H54 (cell line): ENCODE measurements at places on chromosomes 2 and 18.

DNA sequence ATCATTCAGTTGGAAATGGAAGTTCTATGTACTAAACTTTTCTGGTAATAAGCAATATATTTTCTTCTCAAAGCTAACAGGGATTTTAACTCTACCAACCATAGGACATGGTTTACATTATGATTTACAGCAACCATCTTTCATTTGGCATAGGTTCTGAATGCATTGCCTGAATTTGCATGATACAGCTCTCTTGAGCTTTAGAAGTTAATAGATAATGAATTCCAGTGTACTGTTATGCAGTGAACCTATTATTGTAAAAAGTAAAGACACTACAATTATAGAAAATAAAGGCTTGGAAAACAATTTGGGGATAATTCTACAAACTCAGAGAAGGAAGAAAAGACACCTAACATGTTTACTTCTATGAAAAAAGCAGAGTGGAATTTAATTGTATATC lies 182.0 kb downstream of the GRB14 start:
- no peak for DNase-seq

DNA sequence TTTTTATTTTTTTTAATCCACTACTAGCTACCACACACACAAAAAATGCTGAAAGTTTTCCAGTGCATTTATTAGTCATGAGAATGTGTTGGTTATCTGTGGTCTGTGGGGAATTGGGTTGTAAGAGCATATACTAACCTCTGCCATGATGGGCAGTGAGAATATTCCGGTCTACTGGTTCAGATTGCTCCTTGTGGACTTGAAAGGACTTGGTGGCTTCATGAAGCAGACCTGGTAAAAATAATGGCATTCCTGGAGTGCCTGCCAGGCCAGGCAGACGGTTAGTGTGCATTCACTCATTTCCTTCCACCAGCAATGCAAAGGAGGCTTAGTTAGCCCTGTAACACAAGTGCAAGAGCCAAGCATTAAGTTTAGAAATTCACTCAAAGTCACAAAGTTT lies 150.8 kb downstream of the THSD7B start:
- DNase-seq = no peak

- DNase-seq = no peak
Measured at GRCh38 chr2:57479981-57480380, 566.6 kb upstream of the VRK2 start.

DNA sequence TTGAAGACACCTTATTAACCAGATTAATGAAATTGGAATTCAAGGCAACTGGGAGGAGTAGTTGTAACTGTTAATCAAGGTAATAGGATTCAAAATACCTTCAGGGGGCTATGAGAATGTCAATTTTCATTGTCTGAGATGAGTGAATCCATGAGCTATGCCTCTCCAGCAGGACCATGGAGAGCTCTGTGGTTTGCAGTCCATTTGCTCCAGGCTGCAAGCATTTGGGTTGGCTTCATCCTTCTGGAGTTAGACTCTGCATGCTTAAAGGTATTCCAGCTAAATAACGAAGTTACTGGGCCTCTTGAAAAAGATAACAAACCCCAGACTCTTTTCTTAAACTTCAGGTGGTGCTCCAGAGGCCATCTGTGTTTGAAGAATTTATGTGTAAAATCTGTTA lies 207.1 kb upstream of the SLC8A1 start:
- peak; percentile 5 for DNase-seq

DNA sequence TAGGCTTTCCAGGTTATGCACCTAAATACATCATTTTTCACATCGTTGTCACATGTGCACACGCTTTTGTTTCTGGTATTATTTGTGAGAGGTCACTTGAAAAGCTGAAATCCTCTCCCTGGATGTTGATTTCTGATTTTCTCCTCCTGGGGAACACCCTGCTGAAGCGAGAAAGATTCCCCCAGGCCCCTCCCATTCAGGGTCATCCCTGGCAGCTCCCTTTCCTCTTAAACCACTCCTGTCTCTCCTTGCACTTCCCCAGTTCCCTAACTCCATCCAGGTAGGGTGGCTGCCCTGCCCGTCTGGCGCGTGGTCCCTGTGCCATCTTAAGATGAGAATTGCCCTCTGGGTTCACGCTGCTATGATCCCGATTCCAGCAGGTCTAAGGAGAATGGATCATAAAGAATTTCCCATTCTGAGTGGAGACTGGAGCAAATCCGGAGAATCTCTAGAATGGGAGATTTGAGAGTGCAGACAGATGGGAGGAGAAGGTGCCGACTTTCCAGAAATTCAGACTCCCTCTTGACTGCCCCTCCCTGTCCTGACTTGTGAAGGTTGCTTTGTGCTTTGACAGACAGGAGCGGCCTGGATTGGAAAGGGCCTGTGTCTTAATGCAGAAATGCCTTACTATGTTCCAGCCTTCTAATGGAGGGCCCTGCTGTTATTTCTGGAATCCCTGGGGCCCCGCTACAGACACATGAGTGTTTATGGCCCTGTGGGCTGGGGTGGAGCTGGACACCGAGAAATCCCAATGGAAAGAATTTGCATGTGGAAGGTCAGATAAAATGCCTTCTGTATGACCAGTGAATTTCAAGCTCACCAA lies 1.3 kb upstream of the YWHAQ start:
- DNase-seq = no peak

DNA sequence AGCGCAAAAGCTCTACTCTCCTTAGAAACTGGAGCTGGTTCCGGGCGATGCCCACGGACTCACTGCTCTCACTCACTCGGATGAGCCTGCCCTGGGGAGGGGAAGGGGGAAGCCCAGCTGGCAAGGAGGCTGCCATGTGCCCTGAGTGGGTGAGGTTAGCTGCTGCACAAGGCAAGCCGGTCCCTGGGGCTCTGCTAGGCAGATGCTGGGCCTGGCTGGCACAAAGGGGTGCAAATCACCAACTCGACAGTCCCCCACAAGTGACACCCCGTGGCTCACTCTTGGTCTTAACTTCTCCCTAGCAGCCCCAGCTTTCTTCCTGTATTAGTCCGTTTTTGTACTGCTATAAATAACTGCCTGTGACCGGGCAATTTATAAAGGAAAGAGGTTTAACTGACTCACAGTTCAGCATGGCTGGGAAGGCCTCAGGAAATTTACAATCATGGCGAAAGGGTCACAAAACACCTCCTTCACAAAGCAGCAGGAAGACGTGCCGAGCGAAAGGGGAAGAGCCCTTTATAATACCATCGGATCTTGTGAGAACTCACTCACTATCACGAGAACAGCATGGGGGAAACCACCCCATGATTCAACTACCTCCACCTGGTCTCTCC lies 33.2 kb downstream of the ADCY3 start:
- no peak for DNase-seq

DNA sequence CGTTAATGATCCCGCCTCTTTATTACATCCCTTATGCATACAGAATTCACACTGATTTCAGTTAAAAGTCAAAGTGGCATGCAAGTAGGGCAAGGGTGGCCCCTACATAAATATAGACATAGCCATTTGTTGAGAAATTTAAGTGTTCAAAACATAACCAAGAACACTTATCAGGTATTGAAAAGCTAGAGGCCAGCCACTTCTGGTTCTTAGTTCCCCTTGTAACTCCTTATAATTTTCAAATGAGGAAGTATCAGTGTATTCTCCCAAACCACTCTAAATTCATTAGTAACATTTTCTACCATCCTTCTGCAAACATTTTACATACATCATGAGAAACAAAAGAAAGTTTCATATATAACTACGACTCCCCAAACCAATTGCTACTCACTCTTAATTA lies 5.8 kb upstream of the ARL5A start:
- DNase-seq = no peak

DNA sequence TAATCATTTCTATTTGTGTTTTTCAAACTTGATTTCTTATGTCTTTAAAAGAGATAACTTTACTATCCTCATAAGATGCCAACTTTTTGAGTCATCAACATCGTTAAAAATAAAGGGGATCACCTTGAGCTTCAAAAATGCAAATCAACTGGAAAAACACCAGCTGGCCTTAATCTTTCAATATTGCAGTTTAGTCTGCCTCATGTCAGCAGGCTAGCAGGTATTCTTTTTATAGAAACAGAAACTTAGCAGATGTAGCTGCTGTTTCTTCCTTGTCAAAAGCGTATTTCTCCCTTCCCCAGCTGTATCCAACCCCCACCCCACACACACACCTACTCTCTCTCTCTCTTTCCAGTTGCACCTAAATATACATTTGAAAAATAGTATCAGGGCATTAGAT lies 154.1 kb upstream of the ZNF804A start:
- DNase-seq = no peak

GRCh38 chr2:51918113-51918512 lies 886.2 kb upstream of the NRXN1 start:
- DNase-seq = no peak

GRCh38 chr2:2570871-2571270 lies 239.8 kb upstream of the MYT1L start:
- DNase-seq = no peak

DNA sequence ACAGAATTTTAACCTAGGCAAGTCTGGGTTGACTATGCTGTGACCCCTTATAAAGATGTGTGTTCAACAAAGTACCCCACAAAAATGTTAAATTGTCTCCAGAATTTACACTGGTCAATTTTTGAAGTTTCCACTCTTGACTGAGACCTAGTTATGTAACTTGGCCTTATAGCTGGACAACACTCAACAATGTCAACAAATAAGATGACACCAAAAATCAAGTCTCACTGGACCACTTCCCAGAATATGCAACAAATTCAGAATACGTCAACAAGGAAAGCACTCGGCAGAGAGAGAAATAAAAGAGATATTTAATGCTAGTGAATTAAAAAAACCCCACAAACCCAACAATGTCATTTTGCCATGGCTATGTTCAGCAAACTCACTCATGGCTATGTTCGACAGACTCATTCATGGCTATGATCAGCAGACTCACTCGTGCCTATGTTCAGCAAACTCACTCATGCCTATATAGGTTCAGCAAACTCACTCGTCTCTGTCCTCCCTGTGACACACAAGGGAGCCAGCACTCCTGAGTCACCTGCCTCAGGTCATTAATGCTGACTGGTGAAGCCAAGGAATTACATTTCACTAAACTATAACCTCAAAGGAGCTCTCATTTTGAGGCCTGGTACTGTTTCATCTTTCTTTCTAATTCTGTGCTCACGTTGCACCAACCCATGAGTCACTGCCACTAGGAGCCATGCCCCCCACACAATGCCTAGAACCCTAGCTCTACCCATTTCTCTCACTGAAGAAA lies 72.7 kb downstream of the PTPN2 start:
- no peak for DNase-seq

GRCh38 chr2:8249141-8249540 lies 432.7 kb upstream of the ID2 start:
- DNase-seq = no peak

GRCh38 chr18:3384664-3385563 lies 65.1 kb upstream of the TGIF1 start:
- no peak for DNase-seq

DNA sequence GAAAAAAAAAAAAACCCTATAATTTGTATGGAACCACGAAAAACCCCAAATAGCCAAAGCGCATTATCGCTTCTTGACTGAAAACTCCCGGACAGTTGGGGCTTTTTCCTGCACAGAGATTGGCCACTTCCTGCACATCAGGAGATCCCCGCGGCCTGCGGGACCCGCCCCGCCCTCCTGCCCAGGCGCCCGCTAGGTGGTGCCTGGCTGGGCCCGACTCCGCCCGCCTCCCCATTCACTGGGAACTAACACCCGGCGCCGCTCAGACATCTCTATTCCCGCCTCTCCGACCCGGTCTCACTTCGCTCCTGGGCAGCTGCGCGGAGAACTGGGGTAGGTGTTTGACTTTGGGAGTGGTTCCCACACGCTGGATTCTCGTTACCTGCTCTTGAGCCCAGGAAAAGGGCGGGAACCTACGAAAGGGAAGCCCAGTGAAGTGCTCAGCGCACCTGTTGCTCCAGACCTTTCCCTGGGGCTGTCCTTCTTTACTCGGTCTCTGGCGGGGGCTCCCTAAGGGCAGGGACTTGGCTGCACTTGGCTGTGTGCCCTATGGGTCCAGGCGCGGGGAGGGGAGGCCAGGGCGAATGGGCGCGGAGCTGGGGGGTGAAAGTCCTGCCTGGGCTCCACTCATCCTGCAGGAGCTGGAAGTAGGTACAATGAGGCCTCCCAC lies at the start of gene HMSD:
HMSD (plus strand) TSS at position 234 of the 670 bp plus-strand sequence. CDS start 4,155 bp downstream, outside the sequence.
- DNase-seq = no peak

GRCh38 chr18:36734596-36734995 lies 94.2 kb downstream of the TPGS2 start:
- DNase-seq = no peak

DNA sequence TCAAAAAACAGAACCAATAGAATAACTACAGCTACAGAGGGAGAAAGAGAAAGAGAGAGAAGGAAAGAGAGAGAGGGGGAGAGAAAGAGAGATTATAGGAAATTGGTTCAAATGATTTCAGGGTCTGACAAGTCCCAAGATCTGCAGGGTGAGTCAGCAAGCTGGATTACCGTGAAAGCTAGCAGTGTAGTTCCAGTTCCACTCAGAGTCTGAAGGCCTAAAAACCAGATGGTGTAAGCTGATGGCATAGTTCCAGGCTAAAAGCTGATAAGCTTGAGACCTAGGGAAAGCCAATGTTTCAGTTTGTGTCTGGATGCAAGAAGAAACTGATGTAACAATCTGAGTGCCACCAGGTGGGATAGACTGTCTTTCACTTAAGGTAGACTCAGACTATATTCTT lies 397.7 kb downstream of the TRIB2 start:
- no peak for DNase-seq

DNA sequence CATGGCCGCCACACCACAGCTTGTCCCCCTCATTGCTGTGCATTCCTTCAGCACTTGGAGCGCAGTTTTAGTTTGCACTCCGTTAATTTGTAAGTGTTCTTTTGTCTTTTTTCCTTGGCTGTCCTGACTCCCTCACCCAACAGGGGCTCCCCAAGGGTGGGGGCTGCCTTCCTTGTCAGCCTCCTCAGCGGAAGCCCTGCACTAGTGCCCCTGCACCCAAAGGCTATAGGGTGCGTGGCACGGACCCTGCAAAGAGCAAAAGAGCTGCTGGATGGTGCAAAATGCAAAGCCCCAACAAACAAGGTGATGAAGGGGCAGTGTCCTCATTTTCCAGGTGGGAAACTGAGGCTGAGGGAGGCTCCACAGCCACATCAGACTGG lies 46.8 kb downstream of the EMX1 start:
- no peak for DNase-seq

DNA sequence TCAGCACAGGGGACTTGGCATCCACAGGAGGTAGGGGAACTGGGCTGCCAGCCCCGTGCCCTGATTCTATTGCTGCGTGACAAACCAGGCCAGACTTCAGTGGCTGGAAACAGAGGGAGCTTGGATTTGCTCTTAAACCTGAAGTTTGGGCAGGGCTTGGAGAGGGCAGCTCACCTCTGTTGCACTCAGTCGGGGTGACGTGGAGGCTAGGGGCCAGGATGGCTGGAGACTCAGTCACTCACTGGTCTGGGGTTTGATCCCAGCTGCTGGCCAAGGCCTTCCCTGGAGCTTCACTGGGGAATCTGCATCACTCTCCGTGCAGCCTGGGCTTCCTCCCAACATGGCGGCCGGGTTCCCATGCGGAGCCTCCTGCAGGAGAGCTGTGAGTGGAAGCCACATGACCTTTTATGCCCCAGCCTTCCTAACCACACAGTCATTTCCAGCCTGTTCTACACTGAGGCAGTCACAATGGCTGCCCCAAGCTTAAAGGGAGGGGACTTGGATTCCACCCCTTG lies 175.2 kb upstream of the HDAC4 start:
- DNase-seq = no peak

- no peak for DNase-seq
Measured at GRCh38 chr2:105129722-105130232, 91.9 kb downstream of the MRPS9 start.

- DNase-seq = no peak
Measured at GRCh38 chr2:233492078-233492477, 74.5 kb downstream of the USP40 start.
